ENCODE measurements at places on chromosomes 5 and 9. TPM values are rescaled to one million over a fixed set of nuclear protein-coding genes. Genes with fewer than 3 reads are reported as not detected.
A peak's percentile ranks its signal among the peaks of the same experiment; 100 is the strongest.

Gene PLEKHG4B
- total RNA-seq: 0.05 TPM

DNA sequence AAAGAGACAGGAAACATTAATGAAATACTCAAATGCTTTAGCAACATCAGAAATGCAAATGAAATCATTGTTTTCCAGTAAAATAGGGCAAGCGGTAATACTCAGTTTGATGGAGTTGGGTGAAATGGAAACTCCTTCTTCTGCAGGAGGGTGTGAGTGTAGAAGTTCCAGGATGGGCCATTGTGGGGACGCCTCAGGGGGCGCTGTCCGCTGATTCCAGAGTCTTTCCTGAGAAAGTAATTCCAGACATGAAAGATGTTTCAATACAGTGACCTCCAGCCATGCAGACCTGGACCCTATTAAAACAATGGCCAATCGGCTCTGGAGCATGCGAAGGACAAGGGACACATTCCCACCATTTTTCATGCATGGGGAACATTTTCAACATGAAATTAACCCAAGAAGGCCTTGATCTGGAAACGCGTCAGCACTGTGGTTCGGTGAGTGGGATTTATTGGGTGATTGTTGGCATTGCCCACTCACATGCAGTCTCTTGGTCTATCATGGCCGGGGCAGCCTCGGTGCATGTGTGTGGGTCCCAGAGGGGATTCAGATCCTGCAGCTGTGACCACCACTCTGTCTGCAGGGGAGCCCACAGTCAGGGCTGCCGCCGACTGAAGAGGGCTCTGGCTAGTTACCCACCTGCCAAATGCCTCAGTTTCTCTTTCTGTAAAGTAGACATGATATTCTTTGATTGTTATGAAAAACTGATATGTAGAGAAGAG, 132.6 kb upstream of the IRX4 start:
- DNase-seq: no peak
- H3K36me3 ChIP-seq: no peaks in the 10 kb centered on the region
- no peaks in the 10 kb centered on the region for H3K4me1 ChIP-seq
- no peak overlapping the region for H3K27ac ChIP-seq

DNA sequence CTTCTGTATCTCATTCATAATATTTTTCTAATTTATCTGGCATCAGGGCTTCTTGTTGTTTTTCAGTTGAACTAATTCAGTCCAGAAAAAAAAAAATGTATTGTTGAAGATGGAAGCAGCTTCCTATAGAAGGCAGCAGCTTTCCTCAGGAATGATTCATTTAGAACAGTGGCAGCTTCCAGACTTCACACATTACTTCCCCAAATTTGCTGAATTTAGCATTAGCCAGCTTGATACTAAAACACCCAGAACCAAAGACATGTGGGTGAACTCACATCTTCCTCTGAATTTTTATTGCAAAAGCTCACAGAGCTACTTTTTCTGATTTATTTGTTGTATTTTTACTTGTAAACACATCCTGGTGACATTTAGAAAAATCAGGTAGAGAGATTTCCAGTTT, 53.8 kb downstream of the HCN1 start:
- no peaks in the 10 kb centered on the region for H3K4me1 ChIP-seq
- no peak overlapping the region for H3K4me3 ChIP-seq
- H3K27ac ChIP-seq: no peak overlapping the region
- no peaks in the 10 kb centered on the region for H3K27me3 ChIP-seq
- DNase-seq: no peak

GRCh38 chr9:83620841-83621636, 1.9 kb upstream of the IDNK start:
- no peaks in the 10 kb centered on the region for H3K36me3 ChIP-seq
- no peak overlapping the region for H3K4me3 ChIP-seq
- H3K4me1 ChIP-seq: peaks cover 6% of the 10 kb centered on the region
- no peak overlapping the region for H3K27ac ChIP-seq
- no peaks in the 10 kb centered on the region for H3K27me3 ChIP-seq

- no peak overlapping the region for H3K27ac ChIP-seq
- DNase-seq: no peak
- no peaks in the 10 kb centered on the region for H3K27me3 ChIP-seq
- no peaks in the 10 kb centered on the region for H3K4me1 ChIP-seq
- H3K36me3 ChIP-seq: peaks cover 21% of the 10 kb centered on the region
These were observed 79.9 kb upstream of the FBXW11 start for GRCh38 chr5:172086194-172086975.

Gene RAD1
- 24.3 TPM for total RNA-seq

Gene AJM1
- total RNA-seq: 2.5 TPM

- H3K4me1 ChIP-seq: peaks cover 3% of the 10 kb centered on the region
- H3K36me3 ChIP-seq: no peaks in the 10 kb centered on the region
- DNase-seq: no peak
These were observed 171.8 kb upstream of the NR3C1 start for GRCh38 chr5:143575286-143575685.

DNA sequence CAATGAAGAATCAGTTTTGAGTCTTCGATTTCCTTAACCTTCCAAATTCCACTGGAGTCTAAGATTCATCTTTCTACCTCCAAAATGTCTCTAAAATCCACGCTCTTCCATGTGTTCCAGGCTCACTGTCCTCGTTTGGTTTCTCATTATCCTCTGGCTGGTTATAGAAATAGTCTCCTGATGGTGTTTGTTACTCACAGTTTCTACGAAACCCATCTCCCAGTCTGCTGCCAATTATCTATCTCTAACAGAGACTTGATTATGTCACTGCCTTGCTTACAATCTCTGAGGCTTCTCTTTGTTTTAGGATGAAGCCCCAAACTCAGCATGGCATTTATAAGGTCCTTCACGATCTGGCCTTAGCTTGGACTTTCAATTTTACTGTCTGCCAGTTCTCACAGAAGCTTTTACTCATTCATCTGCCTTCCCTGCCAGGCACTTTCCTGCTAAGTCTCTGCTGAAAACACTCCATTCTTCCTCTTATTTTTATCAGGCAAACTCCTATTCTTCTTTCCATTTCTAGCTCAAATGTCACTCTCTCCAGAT, 339.6 kb upstream of the SGCD start:
- H3K27ac ChIP-seq: no peak overlapping the region
- H3K27me3 ChIP-seq: no peaks in the 10 kb centered on the region
- DNase-seq: no peak
- H3K4me3 ChIP-seq: no peak overlapping the region
- H3K4me1 ChIP-seq: no peaks in the 10 kb centered on the region
- H3K36me3 ChIP-seq: no peaks in the 10 kb centered on the region

DNA sequence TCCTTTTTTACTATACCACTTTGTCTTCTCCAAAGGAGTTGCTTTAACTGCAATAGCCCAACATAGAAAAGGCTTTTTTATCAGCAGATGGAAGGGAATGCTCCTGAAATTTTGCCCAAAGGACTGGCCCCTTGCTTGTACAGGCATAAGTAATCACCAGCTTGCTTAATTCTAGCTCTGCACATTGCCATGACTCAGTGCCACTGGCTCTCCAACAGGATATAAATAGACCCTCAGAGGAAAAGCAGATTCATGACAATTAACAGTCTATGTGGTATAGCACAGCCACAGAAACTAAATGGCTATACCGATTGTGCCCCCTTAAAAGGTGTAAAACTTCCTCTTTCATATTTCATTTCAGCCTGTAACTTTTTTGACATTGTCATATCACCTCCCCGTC, 227.0 kb downstream of the ZNF608 start:
- peak; percentile 33 for DNase-seq
- peaks cover 12% of the 10 kb centered on the region for H3K4me1 ChIP-seq
- H3K27me3 ChIP-seq: 0 out of 2 replicates have a peak, but pooled peaks cover 3% of the 10 kb centered on the region
- no peaks in the 10 kb centered on the region for H3K36me3 ChIP-seq
- H3K27ac ChIP-seq: no peak overlapping the region

DNA sequence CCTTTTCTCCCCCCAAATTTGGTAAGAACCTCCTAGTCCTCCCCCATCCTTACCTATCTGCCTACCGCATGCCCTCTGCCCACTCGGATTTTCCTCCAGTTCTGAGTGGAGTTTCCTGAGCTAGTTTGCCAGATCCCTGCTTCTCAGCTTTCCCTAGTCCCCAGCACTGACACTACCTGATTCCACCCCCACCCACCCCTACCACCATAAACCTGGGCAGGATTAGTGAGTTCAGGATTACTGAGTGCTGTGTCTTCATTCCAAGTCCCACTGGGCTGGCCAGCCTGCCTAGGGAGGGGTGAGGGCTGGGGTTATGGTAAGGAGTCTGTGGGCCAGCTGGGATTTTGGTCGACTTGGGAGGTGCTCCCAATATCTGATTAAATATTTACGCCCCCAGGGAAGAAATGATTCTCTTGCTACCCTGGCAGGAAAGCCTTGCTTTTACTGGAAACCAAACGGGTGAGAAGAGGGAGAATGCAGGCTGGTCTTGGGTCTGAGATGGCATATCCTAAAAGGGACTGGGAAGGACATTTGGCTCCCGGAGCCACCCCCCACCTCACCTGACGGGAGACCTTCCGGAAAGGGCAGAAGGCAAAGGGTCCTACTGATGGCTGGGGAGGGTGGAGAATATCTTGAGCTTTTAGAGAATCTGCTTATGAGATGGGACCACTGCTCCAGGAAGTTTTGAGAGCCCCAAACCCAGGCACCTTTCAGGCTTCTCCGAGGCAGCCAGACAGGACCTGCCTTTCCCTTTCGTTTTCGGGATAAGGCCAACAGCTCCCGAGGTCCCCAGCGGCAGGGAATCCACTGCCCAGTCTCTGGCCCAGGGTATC, 3.7 kb downstream of the PITX1 start:
- H3K4me1 ChIP-seq: no peaks in the 10 kb centered on the region
- H3K27me3 ChIP-seq: peaks cover 32% of the 10 kb centered on the region
- no peak overlapping the region for H3K27ac ChIP-seq
- 0 out of 2 replicates have a peak overlapping the region, but pooled peaks have one; percentile 36 for H3K4me3 ChIP-seq

DNA sequence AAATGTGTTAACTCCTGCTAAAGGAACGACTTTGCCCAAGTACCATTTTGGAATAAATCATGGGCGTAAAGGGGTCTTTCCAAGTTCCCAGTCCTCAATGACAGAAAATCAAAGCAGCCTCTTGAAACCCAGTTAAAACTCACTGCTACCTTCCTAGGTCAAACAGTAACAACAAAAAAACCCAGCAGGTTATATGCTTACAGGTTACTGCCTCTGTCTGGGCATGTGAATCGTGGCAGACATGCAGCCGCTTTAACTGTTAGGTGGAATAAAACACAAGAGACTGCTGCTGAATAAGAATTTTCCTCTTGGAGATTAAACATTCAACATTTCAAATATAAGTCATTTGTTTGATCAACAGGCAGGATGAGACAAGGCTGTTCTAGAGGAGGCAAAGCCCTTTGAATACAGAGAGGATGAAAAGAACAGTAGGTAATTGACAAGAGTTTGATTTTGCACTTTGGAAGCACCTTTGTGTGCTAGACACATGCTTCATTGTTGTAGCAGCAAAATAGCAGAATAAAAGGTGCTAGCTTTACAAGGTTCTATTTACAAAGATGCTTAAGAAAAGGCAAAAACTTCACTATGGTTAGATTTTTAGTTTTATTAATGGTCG, 319.4 kb downstream of the NDUFS4 start:
- H3K36me3 ChIP-seq: no peaks in the 10 kb centered on the region
- no peak overlapping the region for H3K27ac ChIP-seq
- no peak overlapping the region for H3K4me3 ChIP-seq
- DNase-seq: no peak
- H3K27me3 ChIP-seq: no peaks in the 10 kb centered on the region

Gene ENTPD2
- 2.0 TPM for total RNA-seq

DNA sequence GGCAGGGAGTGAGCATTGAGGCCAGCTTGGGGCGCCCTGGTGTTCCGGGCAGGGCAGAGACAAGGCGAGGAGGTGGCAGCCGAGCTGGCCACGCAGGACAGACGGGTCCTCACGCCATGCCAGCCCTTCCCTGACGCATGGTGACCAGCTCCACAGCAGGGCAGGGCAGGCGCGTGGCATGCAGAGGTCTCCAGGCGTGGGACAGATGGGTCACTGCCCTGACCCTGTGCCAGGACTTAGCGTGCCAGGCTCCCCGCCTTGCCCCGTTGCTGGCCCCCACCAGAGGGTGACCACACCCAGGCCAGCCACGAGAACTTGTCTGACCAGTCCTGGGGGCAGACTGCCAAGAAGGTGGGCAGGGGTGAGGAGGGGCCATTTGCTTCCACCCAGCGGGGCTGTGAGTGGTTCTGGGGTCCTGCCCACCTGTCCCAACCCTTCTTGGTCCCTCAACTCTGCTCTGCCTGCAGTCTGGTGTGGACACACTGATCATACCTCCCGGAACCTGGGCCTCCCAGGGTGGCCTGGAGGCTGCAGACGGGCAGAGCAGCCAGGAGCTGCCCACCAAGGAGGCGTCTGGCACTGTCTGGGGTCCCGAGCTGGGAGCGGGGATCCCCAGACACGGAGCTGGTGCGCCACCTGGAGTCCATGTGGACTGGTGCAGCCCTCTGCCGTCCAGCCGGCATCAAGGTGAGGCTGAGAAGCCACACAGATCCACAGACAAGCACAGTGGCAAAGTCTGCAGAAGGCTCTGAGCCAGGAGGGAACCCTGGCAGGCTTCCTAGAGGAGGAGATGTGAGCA, at the start of gene RNF224:
Gene RNF224, plus strand, starts transcription at position 449 of the 799 bp plus-strand sequence. CDS start 834 bp downstream, outside the sequence.
- H3K36me3 ChIP-seq: no peaks in the 10 kb centered on the region
- no peak for DNase-seq
- H3K27me3 ChIP-seq: no peaks in the 10 kb centered on the region
- no peak within 1 kb of the TSS for H3K4me3 ChIP-seq

DNA sequence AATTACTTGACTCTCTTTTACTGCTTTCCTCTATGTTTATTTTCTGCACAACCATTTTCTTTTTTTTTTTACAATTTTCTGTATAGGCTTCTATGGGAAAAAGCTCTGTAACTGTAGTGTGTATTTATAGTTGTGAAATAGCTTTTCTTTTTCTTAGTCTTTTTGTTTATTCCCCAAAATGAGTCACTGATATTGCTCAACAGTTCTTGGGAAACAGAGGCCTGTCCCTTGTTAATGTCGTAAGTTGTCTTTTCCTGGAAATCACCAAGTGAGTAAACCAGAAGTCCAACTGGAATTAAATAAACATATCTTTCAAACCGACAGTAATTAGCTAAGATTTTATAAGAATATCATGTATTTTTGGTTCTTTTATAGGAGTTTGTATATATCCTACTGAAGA, 325.1 kb upstream of the PRR16 start:
- no peaks in the 10 kb centered on the region for H3K4me1 ChIP-seq
- H3K4me3 ChIP-seq: no peak overlapping the region
- no peak for DNase-seq
- H3K27me3 ChIP-seq: no peaks in the 10 kb centered on the region
- H3K36me3 ChIP-seq: no peaks in the 10 kb centered on the region

Gene CNTNAP3
- total RNA-seq: not detected

- H3K36me3 ChIP-seq: no peaks in the 10 kb centered on the region
- no peaks in the 10 kb centered on the region for H3K4me1 ChIP-seq
- no peak overlapping the region for H3K4me3 ChIP-seq
- no peak overlapping the region for H3K27ac ChIP-seq
These were observed 330.0 kb downstream of the PRR16 start for GRCh38 chr5:120794121-120794520.
